ENCODE measurements at places on chromosomes 1 and 21.

DNA sequence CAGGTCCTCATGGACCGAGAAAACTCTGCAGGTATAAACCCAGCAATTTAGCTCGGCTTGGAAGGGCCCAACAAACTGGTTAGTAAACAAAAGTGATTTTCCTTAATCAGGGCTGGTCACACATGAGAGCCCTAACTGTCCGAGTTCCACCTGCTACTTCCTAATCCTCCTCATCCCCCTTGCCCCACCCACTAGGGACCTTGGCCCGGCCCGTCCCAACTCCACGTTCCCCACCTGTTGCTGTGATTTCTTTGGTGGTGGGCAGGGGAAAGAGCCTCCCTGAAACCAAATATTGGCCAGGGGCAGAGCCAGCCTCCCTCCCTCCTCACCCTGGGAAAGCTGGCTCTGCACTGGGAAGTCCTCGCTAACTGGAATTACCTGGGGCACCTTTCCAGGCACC, 304.2 kb upstream of the PROX1 start:
- DNase-seq = no peak

GRCh38 chr1:244460197-244460596, 876 bp upstream of the CATSPERE start:
- DNase-seq = no peak

DNA sequence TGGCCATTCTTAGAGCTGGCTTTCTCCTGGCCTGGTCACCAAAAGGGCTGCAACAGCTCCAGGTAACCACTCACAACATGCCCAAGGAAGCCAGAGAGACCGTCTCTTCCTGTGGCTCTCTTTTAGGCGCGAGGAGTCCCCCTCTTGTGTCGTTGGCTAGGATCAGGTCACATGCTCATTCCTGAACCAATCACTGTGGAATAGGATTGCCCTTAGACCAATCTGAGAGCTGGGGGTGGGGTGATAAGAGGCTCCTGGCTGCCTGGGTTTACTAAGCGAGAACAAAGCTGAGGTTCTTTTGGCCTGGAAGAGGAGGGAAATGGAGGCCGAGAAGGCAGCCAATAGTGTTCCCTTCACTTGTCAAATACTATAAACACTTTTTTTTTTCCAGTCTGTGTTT, 452.1 kb upstream of the PROX1 start:
- DNase-seq = no peak

DNA sequence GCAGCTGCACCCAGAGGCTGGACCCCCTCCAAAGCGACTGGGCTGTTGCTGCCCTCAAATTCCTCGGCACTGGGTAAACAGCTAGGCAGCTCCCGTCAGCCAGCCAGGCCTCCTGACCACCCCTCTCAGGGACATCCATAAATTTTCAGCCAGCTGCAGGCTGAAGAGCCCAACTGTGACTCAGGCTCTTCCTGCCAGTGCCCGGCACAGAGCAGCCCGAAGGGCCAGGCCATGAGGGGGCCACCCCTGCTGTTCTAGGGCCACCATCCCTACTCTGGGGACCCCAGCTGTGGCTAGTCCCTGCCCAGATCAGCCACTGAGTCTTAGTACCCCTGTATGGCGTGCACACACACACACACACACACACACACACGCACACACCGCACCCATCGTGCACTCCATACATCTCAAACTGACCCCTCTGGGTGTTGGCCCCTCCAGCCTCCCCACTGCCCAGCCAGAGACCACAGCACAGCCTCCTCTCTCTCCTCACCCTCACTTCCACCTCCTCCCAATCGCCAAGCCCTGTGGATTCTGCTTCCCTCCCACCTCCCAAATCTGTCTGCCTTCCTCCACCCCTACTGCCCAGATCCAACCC, 6.2 kb upstream of the LAPTM5 start:
- DNase-seq = no peak

- no peak for DNase-seq
These were observed 127.3 kb upstream of the KIAA0040 start for GRCh38 chr1:175319912-175320230.

GRCh38 chr1:29520571-29521437, 284.5 kb downstream of the PTPRU start:
- DNase-seq = no peak

All from NCI-H2227 treated with DMSO at 0.1 percent for 48 hours (cell line).